ENCODE measurements at places on chromosomes 2 and 18. TPM values are rescaled to one million over a fixed set of nuclear protein-coding genes. Genes with fewer than 3 reads are reported as not detected.

MYL1 gene
- not detected for total RNA-seq

GRCh38 chr2:239586651-239587310 is 186.0 kb upstream of the HDAC4 start:
- DNase-seq = no peak

DNA sequence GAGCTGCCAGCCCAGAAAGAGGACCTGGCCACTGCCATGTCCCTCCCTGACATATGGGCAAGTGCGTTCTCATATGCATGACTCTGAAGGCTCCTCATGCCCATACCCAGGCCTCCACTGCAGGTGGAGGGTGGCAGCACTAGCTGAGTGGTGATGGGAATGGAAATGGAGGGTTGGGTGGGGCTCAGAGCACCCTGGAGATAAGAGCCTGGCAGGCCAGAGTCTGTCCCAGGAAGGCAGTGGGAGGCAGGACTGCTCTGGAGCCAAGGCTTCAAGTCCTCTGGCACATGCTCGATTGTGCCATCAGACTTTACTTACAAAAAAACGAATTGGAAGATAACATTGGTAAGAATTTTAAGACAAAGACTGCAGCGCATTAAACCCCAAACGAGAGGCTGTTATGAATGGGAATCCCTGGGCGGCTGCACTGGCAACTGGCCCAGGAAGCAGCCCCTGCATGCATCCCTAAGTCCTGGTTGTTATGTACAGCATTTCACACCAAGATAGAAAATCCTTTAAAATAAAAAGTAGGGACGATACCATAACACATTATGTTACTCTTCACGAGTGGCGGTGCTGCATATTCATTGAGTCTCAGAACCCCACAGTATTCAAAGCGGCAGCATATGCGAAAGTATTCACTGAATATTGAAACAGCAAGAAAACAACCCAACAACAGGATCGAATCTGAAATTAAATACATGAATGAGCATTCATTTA is 81.7 kb upstream of the FAM98A start:
- no peak for DNase-seq

DNA sequence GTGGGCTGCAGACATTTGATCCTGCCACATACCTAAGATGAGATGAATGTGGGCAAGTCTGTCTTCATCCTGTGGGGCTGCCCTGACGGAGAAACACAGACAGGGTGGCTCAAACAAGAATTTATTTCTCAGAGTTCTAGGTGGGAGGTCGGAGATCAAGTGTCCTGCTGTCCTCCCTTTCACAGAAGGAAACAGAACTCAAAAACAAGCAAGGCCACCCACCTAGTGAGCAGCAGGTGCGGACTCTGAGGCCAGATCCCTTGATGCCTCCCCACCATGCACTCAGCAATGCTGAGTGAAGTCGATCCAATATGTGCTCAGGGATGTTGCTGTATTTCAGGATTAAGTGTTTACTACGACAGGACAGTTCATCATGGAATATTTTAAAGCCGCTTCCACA is 63.0 kb upstream of the SNTG2 start:
- DNase-seq = no peak

GRCh38 chr2:27218614-27219013 is 1.4 kb downstream of the CAD start:
- DNase-seq = no peak

DNA sequence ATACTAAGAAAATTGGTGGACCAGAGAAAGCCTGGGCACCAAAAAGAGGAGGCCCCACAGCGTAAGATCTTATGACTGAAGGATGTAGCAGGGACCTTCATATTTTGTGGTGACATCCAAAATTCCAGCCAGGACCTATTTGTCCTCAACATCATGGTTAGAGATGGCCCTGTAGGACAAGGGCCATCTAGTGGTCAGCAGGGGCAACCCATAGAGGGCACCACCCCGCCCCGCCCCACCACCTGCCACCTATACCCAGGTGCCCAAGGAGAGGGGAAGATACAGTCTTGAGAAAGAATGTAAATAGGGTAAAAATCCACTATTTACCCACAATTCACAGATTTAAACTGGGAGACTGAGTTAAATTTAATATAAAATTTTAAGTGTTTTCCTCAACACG is 59.6 kb upstream of the TMEM163 start:
- no peak for DNase-seq

- no peak for DNase-seq
Measured at GRCh38 chr2:13114391-13114790, 397.7 kb downstream of the TRIB2 start.

QPCT gene
- 1.7 TPM for total RNA-seq

DNA sequence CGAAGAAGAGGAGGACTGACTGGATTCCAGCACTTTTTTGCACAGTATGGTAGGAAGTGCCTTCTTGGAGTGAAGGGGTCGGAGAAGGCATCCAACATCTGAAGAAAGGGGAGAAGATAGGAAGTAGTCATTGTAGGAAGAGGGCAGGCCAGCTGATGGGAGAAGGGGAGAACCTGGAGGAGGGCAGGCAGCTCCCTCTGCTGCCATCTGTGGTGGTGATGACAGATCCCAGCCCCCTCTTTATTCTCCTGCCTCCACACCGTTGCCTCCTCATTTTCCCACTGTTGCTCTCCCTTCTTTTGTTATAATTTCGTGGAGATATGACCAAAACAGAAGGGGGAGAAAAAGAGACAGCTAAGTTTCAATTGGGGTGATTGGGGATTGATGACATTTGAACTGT is 2.9 kb upstream of the SCYGR2 start:
- DNase-seq = no peak

DNA sequence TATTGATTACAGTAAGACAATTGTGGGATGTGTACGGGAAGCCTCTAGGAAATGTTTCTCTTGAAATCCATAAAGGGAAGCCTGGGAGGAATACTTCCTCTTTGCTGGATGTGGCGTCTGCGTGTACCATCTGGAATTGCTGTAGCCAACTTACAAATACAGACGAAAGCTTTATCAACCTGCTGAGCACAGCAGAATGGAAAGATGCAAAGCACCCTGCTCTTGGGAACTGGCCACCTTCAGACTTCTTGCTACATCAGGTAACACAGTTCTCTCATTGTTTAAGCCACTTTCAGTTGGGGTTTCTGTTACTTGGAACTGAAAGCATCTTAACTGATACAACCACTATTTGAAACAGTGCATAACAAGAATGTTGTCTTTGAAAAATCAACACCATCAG is 213.8 kb downstream of the HRH4 start:
- DNase-seq = no peak

All from Right ventricle myocardium inferior (tissue), 1 donor.